Neural crest cell (in vitro differentiated cells): ENCODE measurements at places on chromosomes 2 and 18. TPM values are rescaled to one million over a fixed set of nuclear protein-coding genes. Genes with fewer than 3 reads are reported as not detected.

GRCh38 chr18:6484659-6485058 lies 69.9 kb upstream of the L3MBTL4 start:
- no peak for DNase-seq

DNA sequence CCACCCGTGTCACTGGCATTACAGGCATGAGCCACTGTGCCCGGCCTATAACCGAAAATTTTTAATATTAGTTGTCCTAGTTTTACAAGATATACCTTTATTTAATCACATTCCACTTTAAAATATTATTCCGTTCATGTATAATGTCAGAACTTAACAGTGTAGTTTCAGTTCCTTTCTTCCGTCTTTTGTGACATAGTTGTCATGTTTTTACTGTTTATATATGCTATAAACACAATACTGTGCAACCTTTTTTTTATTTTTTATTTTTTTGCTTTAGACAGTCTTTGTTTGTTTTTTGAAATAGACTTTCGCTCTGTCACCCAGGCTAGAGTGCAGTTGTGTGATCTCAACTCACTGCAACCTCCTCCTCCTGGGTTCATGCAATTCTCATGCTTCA lies 129.5 kb upstream of the TTC27 start:
- no peak for DNase-seq

GRCh38 chr2:43131890-43132682 lies 94.3 kb downstream of the ZFP36L2 start:
- no peak for DNase-seq

DNA sequence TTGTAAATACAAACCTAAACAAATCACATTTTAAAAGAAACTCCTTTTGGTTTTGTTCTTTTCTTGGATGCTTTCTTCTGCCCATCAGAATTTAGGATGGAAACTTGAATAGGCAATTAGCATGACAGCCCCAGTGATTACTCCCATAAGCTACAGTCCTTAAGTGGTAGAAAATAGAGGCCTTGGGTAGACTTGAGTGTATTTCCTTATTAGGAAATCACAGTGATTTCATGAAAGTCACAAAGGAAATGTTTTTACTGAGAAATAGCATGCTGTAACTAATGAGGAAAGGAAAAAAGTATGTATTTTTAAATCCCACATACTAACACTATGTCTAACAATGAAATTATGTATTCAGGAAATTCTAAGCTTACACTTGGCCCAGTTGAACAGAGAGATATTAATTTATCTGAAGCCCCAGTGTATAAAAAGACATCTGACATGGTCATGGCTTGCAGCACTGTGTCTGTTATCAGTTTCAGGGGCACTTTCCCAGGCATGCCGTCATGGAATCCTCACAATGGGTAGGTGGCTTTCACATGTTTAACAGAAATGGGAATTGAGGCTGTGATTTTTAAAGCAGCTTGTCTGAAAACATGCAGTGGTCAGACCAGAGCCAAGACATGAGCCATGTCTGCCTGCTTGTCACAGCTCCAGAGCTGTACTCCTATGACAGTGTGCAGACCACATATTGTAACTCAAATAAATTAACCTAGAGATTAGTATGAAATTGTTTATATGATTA lies 79.7 kb upstream of the TRIB2 start:
- DNase-seq: no peak

- DNase-seq: no peak
Measured at GRCh38 chr2:216721141-216721540, 25.8 kb upstream of the IGFBP5 start.

GRCh38 chr2:132632000-132632649 lies 37.9 kb downstream of the LYPD1 start:
- DNase-seq: peak; percentile 14

The ABCB11 gene
- total RNA-seq: 0.07 and 0.11 TPM in 2 replicates

The HTR2B gene
- total RNA-seq: not detected in 2 replicates

The MARCO gene
- total RNA-seq: 0.54 TPM in 1 of 2 replicates, not detected in the other
